Activated T-helper 2 cell treated with anti-CD3 and anti-CD28 coated beads, Interferon-gamma antibody, Interleukin-2, Interleukin-4, amounts not matched to agents 10 μg/mL and 5 μg/mL and 100 μg/mL, durations not matched to agents 14 hours and 24 hours and 36 hours (primary cell): ENCODE measurements at places on chromosomes 3 and 15.

DNA sequence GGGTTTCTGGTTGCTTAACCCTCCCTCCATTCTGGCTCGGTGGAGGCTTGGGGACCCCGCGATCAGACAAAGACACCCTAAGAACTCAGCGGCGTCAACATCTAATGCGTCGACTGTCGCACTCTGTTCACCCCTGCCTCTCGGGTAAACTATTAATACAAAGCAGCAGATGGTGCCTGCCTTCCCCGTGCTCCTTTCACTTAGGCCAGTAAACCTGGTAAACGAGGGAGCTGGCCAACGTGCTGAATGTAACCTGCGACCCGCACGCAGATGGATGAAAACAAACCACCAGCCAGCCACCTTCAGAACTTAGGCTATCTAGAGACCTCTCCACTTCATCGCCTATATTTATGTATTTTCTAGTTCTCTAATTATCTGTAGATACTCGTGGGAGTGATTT, 848 bp upstream of the CADPS start:
- peaks cover 35% of the 10 kb centered on the region for H3K27me3 ChIP-seq
- no peaks in the 10 kb centered on the region for H3K4me1 ChIP-seq
- no peak overlapping the region for H3K4me3 ChIP-seq
- no peaks in the 10 kb centered on the region for H3K36me3 ChIP-seq

- no peak overlapping the region for H3K4me3 ChIP-seq
- no peak for DNase-seq
- H3K4me1 ChIP-seq, result no peaks in the 10 kb centered on the region
- no peak overlapping the region for H3K27ac ChIP-seq
Observed at GRCh38 chr3:170485696-170486095, 67.0 kb downstream of the CLDN11 start.

DNA sequence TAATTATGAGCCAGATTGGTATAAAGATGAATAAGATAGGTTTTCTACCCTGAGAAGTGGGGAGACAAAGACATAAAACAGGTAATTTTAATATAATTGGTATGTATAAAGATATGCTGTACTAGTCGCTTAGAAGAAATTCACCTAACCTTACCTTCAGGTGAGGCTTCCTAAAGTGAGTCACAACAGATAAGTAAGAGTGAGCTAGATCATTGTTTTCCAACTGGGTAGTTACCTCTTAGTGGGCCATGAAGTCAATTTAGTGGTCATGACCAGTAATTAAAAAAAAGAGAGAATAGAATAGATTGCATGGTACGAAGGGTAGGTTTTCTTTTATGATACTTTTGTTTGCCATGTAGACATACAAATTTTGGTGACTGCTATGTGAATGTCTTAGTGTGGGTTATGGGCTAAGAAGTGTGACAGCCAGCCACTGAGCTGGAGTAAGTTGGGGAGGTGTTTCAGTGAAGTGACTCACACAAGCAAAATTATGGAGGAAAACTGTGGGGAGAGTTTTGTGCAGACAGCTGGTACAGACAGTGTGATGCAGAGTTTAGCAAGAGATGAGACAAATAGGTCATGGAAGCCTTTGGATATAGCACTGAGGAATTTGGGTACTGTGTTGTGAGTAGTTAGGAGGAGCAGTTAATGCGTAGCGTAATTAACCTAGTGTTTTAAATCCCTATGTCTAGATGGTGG, 8.2 kb downstream of the TRNT1 start:
- peak overlapping the region; percentile 48 for H3K27ac ChIP-seq
- no peak overlapping the region for H3K4me3 ChIP-seq
- no peaks in the 10 kb centered on the region for H3K27me3 ChIP-seq
- peaks cover 23% of the 10 kb centered on the region for H3K4me1 ChIP-seq
- DNase-seq, result no peak

- peaks cover 8% of the 10 kb centered on the region for H3K27me3 ChIP-seq
- H3K27ac ChIP-seq, result no peak overlapping the region
- H3K36me3 ChIP-seq, result peaks cover 6% of the 10 kb centered on the region
- no peak for DNase-seq
- no peaks in the 10 kb centered on the region for H3K4me1 ChIP-seq
Observed at GRCh38 chr3:197364410-197365071, 66.1 kb upstream of the DLG1 start.

- H3K4me1 ChIP-seq, result peaks cover 13% of the 10 kb centered on the region
- peaks cover 42% of the 10 kb centered on the region for H3K36me3 ChIP-seq
- DNase-seq, result no peak
- H3K27me3 ChIP-seq, result no peaks in the 10 kb centered on the region
Observed at GRCh38 chr3:172312001-172312400, 136.3 kb downstream of the GHSR start.
